Left lung (tissue), 14 donors: ENCODE measurements at places on chromosomes 16 and 17. TPM values are rescaled to one million over a fixed set of nuclear protein-coding genes. Genes with fewer than 3 reads are reported as not detected.

The ERN2 gene
- 0.18 TPM for polyA plus RNA-seq

The CNTD1 gene
- polyA plus RNA-seq, result 3.4 TPM

The CARHSP1 gene
- polyA plus RNA-seq, result 92.9 TPM

The INCA1 gene
- polyA plus RNA-seq, result 8.3 TPM

The PNMT gene
- polyA plus RNA-seq, result 1.7 TPM

The KCNH6 gene
- polyA plus RNA-seq, result 1.2 TPM

The SLC5A2 gene
- polyA plus RNA-seq, result 18.8 TPM

The ITGA2B gene
- polyA plus RNA-seq, result 7.4 TPM

The TP53TG3 gene
- not detected for polyA plus RNA-seq

The CCDC144A gene
- 15.3 TPM for polyA plus RNA-seq

The GAST gene
- polyA plus RNA-seq, result not detected

The EPN3 gene
- polyA plus RNA-seq, result 5.1 TPM

The IL17C gene
- polyA plus RNA-seq, result not detected

The KRT24 gene
- not detected for polyA plus RNA-seq

The CAPNS2 gene
- 0.51 TPM for polyA plus RNA-seq

The CACNG5 gene
- not detected for polyA plus RNA-seq
